ENCODE measurements at places on chromosomes 2 and 18.

DNA sequence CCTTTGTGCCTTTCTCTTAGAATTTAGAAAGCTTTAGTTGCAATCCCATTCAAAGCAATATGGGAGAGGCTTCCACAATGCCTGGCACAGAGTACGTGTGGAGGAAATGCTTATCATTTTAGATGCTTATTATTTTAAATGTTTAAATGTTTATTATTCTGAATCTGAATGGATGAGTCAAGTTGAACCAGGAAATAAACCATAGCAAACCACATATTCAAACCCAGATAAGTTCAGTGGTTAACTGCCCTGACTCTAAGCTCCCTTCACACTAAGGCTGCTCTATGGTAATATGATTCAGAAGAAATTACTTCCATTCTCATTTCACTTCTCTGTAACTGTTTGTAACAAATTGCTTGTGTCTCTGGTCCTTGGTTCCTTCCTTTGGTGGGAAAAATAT is 5.2 kb upstream of the PPP4R1 start:
- DNase-seq, result no peak

GRCh38 chr2:237913193-237913917 is 53.5 kb upstream of the UBE2F start:
- DNase-seq, result no peak

DNA sequence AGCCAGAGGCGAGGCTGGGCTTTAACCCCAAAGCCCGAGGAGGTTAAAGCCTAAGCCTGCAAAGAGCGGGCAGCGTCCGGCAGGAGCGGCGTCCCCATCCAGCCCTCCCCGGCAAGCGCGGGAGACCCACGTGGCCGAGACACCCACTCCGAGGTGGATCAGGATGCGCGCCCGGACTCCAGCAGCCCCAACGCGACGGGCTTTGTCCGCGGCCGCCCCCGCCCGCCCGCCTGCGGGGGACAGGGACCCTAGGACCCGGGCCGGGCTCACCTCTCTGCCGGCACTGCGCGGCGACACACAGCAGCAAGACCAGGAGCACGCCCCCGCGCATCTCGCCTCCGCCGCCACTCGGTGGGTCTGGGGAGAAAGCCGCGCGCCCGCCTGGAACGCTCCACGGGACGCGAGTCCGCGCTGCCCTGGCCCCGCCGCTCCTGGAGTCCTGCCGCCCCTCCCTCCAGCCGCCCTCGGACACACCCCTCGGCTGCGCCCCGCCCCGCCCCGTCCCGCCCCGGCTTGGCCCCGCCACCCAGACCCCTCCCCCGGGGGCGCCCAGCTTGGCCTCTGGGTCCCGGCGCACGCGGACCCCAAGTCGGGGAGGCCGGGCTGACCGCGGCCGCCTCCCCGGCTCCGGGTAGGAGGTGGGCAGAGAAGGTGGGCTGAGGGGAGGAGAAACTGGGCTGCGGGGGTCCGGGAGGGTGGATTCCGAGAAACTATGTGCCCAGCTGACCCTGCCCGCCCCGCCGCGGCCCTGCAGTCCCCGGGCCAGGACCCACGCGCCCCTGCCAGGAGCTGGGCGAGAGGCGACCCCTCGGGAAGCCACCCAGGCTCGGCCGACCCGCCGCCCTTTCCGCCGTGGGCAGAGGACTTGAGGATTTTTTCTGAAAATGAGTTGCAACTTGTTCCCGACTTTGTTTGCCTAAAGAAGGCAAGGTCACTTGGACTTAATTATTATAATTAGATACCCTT is at the start of gene LAMA1:
Gene LAMA1 (minus strand): TSS at position 408 of the 966 bp plus-strand sequence. CDS start 77 bp downstream, at position 331.
- no peak for DNase-seq

GRCh38 chr2:60358476-60358875 is 195.0 kb downstream of the BCL11A start:
- DNase-seq, result no peak

DNA sequence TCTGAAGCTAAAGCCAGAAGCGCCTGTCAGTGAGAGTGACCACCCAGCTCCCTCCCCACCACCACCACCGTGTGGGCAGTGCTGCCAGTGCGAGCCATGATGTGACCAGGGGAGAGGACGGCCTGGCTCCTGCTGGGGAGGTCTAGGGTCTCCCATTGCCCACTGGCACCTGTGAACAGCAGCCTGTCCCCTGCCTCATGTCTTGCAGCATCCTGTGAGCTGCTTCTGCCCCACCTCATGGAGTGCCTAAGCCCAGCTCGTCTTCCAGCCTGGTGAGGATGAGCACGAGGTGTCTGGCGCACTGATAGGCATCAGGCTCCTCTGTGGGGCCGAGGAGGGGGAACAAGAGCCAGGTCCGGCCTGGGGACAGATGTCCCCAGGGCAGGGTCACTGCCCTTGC is 61.4 kb downstream of the FAM168B start:
- no peak for DNase-seq

- no peak for DNase-seq
These were observed 191.2 kb downstream of the SPAG16 start for GRCh38 chr2:213475433-213475832.

GRCh38 chr18:74326231-74326630 is 10.6 kb downstream of the C18orf63 start:
- DNase-seq, result no peak

DNA sequence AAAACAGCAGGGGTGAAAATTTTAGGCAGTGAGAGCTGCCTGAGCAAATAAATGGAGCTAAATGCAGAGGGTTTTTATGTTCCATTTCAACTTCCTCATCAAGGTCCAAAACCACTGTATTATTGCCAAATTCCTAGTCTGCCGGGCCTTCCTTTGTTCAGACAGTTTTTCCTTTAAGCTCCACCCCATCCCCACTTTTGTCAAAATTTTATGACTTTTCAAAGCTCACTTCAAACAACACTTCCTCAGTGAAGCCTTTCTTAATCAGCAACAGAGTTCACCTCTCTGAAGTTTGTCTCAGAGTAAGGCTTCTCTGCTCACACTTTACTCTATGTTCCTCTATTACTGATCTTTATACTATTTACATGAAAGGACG is 81.3 kb downstream of the CERKL start:
- no peak for DNase-seq

Data from CD4-positive, alpha-beta T cell treated with Interleukin-4 for 1 hour (primary cell).